ENCODE measurements at places on chromosomes 7 and 10.

DNA sequence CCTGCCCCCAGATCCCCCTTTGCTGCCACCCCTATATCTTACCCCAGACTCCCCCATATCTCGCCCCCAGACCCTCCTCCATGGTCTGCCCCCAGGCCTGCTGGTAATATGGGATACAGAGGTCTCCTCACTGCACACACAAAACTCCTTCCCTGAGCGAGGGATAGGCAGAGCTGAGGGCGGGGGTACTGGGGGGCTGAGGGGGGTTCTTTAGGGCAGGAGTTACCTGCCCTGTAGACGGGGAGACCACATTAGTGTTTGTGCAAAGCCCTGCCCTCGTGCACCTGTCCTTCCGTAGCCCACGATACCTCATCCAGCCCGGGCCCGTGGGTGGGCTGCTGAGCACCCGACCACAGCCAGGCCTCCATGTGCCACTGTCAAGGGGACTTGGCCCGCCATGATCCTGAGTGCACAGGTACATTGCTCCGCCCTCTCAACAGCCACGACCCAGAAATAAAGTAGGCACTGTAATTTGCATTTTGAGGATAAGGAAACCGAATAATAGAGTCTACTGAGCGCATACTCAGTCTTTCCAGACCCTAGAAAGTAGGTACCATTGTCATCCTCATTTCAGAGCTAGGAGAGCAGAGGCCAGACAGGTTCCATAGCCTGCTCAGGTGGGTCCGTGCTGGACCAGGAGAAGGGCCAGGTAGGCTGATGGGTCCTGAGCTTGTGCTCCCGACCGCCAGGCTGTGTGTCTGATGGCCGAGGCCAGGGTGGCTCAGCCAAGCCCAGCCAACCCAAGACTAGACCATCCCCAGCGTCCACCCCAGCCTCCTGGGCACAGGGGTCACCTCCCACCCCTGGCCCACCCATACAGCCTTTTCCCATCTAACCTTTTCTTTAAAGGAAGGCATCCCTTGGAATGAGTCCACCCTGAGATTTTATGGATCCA is 115.2 kb downstream of the LHPP start:
- no peak for DNase-seq

DNA sequence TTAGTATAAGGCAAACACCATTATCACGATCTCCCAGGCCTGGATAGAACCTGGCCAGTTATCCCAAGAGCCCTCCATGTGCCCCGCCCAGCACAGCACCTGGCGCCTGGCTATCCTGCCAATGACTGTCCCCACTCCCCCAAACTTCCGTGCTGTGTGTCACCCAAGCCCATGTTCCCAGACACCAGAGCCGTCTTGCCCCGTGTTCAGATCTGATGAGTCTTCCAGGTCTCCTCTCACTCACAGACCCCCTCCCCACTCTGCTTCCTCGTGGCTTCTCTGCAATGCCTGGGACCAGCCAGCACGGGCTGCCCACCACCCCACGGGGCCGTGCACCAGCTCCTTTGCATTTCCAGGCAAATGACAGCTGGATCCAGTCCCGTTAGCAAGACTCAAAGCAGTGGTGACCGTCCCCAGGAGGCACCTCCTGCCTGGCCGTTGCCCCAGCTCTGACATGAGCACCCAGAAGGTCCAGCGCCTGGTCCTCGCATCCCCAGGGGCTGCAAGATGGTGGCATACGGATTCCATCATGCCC is 43.8 kb upstream of the INPP5A start:
- DNase-seq, result no peak

GRCh38 chr7:135320268-135320667 is 86.6 kb downstream of the STRA8 start:
- no peak for DNase-seq

- no peak for DNase-seq
Observed at GRCh38 chr10:71312811-71313789, 6.0 kb upstream of the SLC29A3 start.

- DNase-seq, result no peak
Observed at GRCh38 chr7:77258593-77258992, 59.0 kb upstream of the FGL2 start.

DNA sequence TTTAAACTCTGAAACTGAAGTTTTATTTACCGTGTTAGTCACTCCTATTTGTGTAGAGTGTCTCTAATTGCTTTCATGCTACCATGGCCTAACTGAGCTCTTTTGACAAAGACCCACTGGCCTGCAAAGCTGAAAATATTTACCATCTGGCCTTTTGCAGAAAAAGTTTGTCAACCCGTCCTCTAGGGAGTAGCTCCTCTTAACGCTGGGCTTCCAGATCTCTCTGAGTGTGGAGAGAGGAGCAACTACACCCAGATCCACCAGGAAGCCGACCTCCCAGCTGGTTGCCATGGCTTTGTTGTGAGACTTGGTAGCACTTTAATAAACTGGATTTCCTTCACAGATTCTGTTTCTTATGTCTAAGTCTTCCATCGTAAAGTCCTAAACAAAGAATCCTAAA is 4.2 kb upstream of the C10orf71 start:
- no peak for DNase-seq

- no peak for DNase-seq
Observed at GRCh38 chr10:5089865-5090264, 4.3 kb upstream of the AKR1C3 start.

- DNase-seq, result no peak
Observed at GRCh38 chr10:94607111-94607510, 61.5 kb downstream of the HELLS start.

DNA sequence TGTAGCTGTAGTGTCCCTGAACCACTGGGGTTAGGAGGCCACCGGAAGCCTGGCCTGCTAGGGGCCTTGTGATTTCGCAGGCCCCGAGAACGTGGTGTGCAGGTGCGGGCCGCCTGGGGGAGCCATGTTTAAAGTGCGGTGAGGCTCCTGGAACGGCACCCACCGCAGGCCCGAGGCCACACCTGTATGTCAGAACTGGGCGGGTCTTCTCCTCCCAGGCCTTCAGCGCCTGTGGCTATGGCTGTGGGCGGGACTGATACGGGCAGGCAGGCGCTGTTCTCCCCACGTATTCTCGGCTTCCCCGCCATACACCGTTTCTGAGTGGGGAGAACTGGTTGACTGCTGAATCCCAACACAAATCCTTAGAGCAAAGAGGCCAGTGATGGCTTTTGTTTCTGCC is 74.8 kb downstream of the DNAJB6 start:
- DNase-seq, result no peak

DNA sequence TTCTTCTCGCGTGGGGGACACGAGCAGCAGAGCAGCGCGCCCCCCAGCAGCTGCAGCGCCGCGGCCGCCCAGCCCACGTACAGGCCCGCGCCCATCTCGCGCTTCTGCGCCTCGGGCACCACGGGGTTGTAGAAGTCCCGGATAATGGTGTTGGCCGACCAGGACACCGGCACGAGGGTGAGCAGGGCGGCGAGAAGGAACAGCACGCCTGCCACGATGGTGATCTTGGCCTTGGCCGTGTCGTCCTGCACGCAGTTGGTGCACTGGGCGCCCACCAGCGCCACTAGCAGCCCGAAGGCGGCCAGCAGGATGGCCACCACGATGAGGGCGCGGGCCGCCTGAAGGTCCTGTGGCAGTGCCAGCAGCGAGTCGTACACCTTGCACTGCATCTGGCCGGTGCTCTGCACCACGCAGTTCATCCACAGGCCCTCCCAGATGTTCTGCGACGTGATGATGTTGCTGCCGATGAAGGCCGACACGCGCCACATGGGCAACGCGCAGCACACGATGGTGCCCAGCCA is 529 bp downstream of the CLDN3 start:
- no peak for DNase-seq

GRCh38 chr7:112361154-112361553 is 89.1 kb upstream of the IFRD1 start:
- no peak for DNase-seq

GRCh38 chr10:22823109-22823508 is 104.7 kb upstream of the ARMC3 start:
- no peak for DNase-seq

DNA sequence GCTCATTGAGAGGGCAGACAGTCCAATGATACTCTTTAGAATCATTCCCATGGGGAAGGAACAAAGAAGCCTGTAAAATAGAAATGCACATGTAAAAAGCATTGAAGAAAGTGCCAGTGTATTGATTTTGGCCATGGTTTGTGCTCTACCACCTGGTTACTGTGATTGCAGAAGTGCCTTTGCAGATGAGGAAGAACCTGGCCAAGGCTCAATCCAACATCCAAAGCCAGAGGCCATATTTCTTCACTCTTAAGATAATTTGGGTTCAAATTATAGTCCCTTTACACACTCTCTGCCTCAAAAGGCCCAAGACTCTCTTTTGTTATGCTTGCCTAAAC is 122.1 kb downstream of the EGFR start:
- DNase-seq, result no peak

DNA sequence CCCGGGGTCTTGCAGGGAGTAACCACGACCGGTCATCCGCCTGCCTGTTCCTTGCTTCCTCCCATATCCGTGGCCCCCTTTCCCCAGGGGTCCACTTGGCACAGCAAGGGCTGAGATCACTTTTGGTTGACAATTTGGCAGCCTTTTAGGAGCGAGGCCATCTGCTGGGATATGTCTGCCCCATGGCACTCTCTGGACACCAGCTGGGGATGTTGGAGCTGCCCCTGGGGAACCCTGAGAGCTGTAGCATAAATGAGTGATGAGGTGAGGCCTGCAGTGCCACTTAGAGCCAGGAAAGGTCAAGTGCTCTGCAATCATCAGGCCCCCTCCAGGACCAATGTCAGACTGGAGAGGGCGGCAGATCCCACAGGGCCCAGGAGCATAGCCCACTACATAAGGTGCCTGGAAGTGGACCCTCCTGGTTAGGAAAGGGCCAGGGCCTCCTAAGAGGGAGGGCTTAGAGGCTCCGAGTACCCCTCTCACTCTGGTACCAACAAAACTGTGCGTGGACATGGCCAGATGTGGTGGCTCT is 92.1 kb downstream of the HIP1 start:
- no peak for DNase-seq

DNA sequence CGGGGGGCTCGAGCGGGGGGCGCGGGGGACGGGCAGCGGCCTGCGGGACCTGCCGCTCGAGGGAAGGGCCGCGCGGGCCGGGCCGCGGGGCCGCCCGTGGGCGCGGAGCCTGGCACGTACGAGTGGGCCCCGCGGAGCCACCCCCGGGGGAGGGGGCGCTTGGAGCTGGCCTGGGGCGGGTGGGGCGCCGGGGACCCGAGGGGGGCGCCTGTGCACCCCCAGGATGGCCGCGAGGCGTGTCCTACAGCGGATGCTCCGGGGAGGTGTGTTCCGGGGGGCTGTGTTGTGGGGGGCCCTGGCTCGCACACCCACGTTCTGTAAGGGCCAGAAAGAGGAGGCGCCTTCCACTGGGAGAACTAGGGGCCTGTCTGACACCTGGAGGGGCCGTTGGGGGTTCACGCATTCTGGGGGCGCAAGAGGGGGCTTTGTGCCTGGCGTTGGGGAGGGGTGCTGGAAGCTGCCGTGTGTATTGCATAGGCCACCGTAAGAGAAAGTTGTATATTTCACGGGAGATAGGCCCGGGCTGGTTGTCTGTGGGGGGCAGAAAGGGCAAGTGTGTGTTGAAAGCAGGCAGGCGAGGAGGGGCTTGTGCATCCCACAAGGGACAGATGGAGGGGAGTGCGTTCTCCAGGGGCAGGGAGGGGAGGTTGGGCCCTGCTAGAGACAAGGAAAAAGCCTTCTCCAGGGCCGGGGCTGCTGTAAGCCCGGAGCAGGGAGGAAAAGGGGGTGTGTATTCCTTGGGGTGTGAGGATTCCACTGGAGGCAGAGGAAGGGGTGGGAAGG is 663 bp downstream of the VPS37D start:
- no peak for DNase-seq

GRCh38 chr7:513521-514166 is 6.0 kb downstream of the PDGFA start:
- no peak for DNase-seq

- no peak for DNase-seq
Observed at GRCh38 chr7:1219498-1219897, 13.2 kb upstream of the UNCX start.

DNA sequence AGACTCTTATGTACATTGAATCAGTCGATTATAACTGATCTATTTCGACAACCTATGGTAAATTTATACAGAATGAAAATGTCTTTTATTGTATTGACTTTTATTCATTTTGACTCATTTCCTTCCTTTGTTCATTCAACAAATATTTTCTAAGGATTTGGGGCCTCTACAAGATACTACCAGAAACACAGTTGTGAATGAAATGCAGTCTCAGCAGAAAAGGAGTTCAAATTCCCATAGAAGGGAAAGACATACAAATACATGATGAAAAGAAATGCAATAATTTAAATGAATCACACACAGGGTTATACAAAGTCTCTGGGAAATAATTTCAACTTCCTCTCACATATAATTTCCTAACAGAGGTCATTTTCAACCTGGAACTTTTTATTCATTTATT is 134.0 kb upstream of the SEMA3A start:
- DNase-seq, result no peak

- DNase-seq, result no peak
Observed at GRCh38 chr7:115747174-115747573, 283.4 kb downstream of the TFEC start.

- DNase-seq, result no peak
Observed at GRCh38 chr10:49749144-49749543, 13.0 kb downstream of the OGDHL start.

GRCh38 chr10:25556457-25556856 is 377.6 kb upstream of the MYO3A start:
- DNase-seq, result no peak

DNA sequence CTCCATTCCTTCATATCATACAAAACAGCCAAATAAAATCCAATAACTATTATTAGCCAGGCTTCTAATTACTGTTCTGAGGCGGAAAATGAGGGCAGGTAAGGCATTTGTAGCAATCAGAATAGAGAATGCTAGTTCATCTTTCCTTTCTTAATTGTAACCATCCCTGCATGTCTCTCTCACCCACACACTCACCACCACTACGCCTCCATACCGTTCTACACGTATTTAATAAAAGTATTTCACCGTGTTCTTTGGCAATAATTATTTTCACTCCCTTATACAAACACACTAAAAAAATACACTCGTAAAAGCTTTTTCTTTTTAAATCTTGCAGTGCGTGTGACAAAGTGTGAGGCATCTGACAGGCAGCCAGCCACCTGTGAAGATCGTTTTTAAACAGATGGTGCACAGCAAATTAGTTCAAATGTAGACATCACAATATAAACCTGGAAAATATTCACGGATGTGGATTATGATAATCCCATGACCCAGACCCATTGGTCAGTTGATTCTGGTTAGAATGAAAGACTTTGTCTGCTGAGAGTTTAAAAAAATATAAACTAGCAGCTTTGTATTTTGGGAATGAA is 653.6 kb downstream of the REEP3 start:
- DNase-seq, result no peak

- no peak for DNase-seq
Observed at GRCh38 chr7:33395340-33395739, 266.0 kb downstream of the BBS9 start.
